ENCODE measurements at places on chromosomes 11 and 22.
A peak's percentile ranks its signal among the peaks of the same experiment; 100 is the strongest.

DNA sequence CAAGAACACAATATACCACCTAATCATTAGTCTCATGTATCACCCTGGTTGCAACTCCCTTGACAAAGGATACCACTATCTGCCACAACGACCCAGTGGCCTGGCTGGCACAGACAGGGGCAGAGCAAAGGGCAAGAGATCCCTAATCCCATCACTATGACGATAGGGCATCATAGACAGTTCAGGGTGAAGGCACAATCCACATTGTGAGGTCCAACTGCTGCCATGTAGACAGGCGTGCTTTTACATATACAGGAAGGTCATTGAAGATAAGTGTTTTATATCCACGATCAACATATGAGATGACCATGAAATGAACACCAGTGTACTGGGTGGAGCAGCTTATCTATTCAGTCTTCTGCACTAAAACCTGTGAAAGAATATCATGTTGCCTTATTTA, 94.6 kb downstream of the IGLL1 start:
- no peak for DNase-seq

- DNase-seq = no peak
Observed at GRCh38 chr11:44198146-44198724, 102.8 kb downstream of the EXT2 start.

- peak; percentile 69 for DNase-seq
Observed at GRCh38 chr11:61297746-61298145, 2.6 kb upstream of the VWCE start.

GRCh38 chr11:84019571-84020194, 733.5 kb upstream of the CCDC90B start:
- peak; percentile 56 for DNase-seq
